ENCODE measurements at places on chromosomes 12 and 14. TPM values are rescaled to one million over a fixed set of nuclear protein-coding genes. Genes with fewer than 3 reads are reported as not detected.

- DNase-seq: no peak
Observed at GRCh38 chr12:66612090-66612775, 66.6 kb downstream of the GRIP1 start.

- no peak for DNase-seq
Observed at GRCh38 chr12:15787778-15788177, 1.4 kb downstream of the EPS8 start.

DNA sequence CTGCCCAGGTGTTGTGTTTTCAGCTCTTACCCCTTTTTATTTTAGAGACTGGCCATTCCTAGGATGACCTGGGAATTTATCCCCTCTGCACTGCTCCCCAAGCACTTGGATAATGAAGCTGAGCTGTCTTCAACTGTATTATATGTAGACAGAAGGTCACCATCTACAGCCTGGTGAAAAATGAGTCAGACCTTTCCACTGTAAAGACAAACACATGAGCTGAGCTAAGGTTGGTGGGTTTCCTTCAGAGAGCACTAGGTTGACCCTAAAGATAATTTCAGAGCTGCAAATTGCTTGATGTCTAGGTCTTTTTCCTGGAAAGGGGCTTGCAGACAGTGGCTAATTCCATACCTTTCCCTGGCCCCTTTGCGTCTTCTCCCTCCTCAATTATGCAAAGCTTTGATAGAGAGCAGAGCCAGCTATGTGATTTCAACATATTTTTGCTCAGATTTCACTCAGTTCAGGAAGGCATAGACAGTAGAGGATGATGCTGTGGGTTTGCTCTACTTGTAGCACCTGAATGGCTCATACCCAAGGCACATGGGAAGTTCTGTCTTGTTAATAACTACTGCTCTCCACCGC lies 9.2 kb upstream of the IKZF4 start:
- no peak for DNase-seq

GRCh38 chr14:47060050-47060449 lies 408.5 kb upstream of the RPL10L start:
- DNase-seq: no peak

GRCh38 chr14:33702293-33702692 lies 248.6 kb downstream of the EGLN3 start:
- no peak for DNase-seq

- no peak for DNase-seq
Observed at GRCh38 chr12:54998958-54999510, 14.5 kb upstream of the TESPA1 start.

DNA sequence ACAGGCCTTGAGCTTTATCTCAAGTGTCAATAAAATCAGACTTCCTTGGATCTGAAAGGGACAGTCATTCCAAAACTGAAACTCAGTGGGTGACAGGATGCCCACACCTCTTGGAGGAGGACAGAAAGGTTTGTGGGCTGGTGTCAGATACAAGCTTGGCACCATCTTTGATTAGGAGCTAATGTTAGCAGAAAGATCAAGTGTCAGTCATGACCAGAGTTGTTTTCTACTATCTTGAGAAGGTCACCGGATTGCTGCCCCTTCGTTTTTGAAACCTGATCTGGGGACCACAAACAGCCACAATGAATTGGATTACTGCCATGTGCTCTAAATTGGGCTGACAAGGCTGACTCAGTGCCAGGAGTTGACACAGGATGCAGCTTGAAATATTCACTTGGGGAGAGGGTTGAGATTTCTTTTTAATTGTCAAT lies 88.3 kb downstream of the OTOGL start:
- DNase-seq: peak; percentile 80

DNA sequence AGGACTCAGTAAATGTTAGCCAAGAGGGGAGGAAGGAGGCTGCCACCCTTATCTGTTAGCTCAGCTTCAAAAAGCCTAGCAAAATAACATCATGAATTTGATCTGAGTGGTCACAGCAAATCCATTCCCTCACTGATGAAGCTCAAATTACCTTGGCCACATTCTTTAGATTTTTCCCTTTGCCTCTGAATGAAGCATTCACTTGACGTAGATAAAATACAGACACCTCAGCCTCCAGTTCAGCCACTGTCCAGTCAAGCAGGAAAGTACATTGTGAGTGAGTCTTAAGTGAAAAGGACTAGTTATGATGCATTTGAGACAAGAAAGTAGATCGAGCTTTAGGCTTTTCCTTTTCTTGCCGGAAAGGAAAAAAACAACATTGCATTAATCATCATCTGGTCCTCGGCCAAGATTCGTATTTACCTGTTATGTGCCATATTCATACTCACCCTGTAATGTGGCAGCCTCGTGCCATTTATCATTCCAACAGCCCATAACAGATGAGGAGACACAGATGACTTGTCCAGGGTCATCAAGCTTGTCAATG lies 146.5 kb downstream of the ETV6 start:
- DNase-seq: peak; percentile 75

DNA sequence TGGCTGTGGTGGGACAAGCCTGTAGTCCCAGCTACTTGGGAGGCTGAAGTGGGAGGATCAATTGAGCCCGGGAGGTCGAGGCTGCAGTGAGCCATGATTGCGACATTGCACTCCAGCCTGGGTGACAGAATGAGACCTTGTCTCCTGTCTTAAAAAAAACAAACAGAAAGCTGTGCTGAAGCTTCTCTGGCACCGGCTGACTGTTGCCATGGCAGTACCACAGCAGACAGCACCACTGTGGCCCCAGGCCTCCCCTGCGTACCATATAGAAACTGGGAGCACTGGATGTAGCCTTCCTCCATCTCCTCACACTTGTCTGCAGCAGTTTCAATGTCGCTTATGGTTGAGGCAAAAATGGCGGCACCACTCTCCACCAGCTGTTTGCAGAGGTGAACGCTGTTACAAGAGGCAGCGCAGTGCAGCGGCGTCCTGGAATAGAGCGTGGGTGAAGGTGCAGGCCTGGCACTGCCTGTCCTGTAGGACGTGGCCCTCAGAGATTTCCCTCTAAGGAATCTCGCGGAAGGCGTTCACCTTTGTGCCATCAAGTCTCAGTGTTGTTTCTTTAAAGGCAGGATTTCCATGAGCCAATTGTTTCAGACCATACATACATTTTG lies 21.9 kb downstream of the ZFYVE21 start:
- DNase-seq: no peak

GRCh38 chr12:58521796-58522195 lies 398.5 kb downstream of the LRIG3 start:
- DNase-seq: no peak

DNA sequence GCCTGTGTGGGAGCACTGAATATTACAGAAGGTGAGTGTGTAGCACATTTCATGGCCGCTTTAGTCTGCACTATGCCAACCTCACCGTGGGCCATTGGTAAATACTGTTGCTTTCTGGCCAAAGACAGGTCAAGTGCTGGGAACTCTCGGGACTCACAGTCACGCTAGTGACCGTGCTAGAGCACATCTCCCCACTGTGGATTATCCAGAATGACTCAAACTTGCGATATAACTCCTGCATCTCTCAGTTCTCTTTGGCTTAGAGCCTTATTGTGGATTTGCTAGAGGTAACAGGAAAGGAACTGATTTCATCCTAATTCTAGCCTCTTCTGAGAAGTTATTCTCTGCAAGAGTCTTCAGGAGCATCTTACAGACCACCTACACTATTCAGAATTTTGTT lies 86.5 kb downstream of the DAD1 start:
- no peak for DNase-seq

DNA sequence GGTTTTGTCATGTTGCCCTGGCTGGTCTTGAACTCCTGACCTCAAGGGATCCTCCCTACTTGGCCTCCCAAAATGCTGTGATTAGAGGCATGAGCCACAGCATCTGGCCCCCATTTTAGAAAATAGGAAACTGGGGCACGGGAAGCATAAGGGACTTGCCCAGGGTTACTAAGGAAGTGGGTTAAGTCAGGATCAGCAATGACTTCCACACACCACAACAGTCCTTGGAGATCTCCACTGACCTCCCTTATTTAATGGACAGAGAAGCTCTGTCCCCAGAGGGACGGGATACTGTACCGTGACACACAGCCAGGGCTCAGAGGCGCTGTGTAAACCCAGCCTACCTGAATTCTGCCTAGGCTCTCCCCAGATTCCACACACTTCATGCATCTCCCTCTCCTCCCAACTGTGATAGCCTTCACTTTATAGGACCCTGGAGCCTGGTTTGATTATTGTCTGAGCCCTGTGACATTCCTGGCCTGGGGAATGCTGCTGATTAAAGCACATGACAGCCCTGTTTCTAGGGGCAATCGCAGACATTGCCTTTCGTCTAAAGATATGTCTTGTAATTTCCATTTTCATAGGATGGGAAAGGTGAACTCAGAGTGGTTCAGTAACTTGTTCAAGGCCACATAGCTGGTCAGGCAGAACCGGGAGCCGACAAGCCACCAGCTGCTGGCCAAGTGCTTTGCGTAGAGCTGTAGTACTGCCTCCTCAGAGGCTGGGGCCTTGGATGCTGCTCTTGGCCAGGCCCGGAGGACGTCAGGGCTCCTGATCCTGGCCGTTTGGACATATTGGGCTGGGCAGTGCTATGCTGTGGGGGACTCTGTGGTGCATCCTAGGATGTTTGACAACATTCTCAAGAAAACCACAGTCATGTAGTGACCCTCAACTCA lies 20.8 kb downstream of the SERPINA1 start:
- no peak for DNase-seq

DNA sequence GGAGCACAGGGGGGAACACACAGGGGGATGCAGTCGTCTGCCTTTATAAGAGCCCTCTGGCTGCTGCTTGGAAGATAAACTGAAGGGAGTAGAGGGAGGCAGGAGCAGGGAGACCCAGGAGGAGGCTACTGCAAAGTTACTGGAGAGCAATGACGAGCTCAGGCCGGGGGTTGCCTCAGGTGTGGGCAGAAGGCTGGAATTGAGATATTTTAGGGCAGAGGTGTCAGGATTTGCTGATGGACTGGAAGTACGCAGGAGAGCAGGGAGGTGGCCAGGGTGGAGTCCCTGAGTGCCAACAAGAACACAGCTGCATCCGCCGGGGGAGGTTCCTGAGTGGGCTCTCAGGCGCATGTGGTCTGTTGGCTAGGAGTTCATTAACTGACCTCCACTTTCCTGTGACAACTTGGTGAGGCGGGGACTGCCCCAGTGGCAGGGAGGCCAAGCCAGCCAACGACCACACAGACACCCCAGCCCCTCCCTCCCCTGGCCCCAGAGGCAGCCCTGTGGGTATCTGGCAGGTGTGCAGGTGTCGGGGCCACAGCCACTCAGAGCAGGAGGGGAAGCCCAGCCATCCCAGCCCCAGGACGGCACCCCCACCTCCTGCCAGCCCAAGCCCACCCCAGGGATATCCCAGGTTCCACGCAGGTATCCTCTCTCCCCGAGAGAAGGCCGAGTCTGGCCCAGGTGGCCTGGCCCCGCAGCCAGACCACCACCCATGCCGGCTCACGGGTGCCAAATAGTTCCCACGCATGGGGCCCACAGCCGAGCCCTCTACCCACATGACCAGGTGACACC lies 85.4 kb downstream of the NCOR2 start:
- no peak for DNase-seq

DNA sequence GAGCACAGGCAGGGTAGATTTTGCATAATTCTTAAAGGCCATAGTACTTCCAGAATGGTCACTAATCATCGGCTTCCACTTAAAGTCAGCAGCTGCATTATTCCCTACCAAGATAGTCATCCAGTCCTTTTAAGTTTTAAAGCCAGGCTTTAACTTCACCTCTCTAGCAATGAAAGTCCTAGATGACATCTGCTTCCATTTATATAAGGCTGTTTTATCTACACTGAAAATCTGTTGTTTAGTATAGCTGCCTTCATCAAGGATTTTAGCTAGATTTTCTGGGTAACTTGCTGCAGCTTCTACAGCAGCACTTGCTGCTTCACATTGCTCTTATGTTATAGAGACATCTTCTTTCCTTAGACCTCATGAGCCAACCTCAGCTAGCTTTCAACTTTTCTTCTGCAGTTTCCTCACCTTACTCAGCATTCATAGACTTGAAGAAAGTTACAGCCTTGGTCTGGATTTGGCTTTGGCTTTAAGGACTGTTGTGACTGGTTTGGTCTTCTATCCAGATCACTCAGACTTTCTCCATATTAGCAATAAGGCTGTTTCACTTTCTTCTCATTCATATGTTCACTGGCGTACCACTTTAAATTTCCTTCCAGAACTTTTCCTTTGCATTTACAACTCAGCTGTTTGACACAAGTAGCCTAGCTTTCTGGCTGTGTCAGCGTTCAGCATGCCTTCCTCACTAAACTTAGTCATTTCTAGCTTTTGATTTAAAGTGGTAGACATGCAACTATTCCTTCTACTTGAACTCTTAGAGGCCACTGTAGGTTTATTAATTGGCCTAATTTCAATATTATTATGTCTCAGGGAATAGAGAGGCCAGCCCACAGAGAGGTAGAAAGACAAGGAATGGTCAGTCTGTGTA lies 209.9 kb upstream of the GARIN2 start:
- DNase-seq: no peak

GRCh38 chr14:53491884-53492277 lies 338.8 kb upstream of the DDHD1 start:
- no peak for DNase-seq

DNA sequence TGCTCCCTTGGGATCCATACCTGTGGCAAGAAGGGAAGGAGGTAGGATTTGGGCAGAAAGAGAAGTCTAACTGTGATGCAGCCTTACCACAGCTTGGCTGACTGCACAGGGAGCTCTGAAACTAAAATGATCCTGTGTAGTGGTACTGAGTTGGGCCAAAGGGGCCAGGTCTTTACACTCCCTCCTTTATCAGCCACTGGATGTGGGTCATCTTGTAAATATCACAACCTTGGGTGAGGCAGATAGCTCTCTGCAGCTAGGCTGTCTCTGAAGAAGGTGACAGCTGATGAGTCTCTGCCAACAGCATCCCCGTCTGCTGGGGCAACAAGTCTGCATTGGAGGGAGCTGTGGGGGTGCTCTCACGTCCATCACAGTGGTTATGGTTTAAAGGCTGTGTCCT lies 95.9 kb upstream of the CAND1 start:
- no peak for DNase-seq

GRCh38 chr12:103877288-103877687 lies 36.3 kb upstream of the NT5DC3 start:
- DNase-seq: no peak

GRCh38 chr14:58780185-58780584 lies 142.4 kb downstream of the DACT1 start:
- no peak for DNase-seq

DNA sequence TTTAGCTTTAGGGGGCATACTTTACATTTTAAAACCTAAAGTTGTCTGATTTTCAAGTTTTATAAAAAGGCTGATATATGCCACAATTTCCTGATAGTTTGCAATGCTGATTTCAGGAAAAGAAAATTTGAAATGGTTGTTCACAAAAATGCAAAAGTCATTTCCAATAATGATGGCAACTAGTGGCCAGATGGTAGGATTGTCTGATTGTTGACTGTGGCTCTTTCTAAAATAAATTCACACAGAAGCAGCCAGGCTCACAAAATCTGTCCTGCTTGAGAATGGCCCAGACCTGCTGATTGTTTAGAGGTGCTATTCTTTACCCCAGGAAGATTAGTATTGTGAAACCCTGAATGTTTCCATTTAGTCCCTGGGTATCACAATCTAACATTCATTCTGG lies 220.3 kb downstream of the NELL2 start:
- no peak for DNase-seq

The CCDC175 gene
- not detected for total RNA-seq

The MDP1 gene
- total RNA-seq: 11.2 TPM

The CFAP251 gene
- 13.5 TPM for total RNA-seq

The SCAF11 gene
- total RNA-seq: 78.1 TPM

The KRT72 gene
- total RNA-seq: not detected

The SP7 gene
- total RNA-seq: not detected
